NCI-H2227 treated with DMSO at 0.1 percent for 48 hours (cell line): ENCODE measurements at places on chromosomes 16 and 17.

DNA sequence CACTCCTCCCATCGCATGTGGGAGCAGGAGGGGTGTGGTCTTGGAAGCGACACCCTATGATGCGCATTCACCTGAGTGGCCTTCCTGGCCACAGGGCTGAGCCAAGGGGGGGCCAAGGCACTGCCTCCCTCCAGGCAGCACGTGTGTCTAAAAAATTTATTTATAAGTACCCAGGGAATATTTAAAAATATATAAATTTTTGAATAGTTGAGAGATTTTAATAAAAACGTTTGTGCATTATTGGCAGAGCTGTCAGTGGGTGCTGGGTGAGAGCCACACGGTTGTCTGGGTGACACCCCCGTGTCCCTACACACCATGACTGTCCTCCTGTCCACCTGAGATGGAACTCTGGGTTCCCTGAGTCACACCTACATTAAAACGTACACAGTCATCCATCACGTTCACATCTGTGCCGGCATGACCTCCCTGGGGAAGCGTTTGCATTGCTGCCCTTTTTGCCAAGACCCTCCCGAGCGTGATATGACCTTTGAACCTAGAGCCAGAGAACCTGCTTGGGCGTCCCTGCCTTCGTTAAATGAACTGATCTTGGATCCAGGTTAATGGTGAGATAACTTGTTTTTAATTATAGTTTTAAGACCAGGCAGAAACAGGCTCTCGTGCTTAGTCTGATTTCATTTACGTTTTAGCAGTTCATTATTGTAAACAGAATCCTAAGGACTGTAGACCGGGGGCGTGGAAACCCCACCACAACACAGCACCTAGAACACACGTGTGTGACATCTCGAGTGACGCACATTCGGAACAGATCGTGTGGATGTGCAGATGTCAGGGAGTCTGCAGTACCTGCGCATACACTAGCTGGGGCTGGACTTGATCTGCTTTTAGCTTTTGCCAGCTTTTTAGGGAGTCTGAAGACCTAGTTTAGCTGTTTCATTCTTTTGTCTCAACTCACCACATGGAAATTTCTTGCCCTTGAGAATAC, 192.8 kb upstream of the CHMP6 start:
- no peak for DNase-seq

- DNase-seq, result no peak
Observed at GRCh38 chr16:26118575-26118974, 426.8 kb downstream of the HS3ST4 start.

DNA sequence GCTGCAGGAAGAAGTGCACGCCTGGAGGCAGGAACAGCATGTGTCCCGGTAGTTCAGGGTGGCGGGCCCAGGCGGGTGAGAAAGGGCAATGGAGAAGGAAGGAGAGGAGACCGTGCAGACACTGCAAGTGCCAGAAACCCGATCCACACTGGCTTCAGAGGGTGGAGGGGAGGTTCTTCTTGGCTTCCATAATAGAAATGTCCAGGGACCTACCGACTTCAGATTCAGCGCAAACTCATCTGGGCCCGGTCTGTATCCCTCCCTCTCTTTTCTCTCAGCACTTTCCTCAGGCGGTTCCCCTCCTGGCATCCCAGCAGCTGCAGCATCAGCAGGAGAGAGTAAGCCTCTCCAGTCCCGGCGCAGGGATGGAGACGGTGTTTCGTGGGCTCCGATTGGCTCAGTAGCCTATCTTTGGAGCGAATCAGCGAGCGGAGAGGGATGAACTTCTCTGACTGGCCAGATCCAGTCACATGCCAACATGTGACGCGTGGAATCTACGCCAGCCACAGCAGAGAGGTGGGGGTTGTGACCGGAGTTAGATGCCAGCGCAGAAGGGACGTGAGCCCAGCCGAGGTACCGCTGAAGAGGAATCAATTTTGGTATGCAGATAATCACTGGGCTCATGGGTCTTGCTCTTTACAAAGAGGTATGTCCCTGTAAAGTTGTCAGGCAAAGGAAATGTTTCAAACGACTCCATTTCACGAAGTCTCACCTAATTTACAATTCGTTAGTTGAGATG, 1.9 kb upstream of the PRPSAP2 start:
- DNase-seq, result peak; percentile 81

DNA sequence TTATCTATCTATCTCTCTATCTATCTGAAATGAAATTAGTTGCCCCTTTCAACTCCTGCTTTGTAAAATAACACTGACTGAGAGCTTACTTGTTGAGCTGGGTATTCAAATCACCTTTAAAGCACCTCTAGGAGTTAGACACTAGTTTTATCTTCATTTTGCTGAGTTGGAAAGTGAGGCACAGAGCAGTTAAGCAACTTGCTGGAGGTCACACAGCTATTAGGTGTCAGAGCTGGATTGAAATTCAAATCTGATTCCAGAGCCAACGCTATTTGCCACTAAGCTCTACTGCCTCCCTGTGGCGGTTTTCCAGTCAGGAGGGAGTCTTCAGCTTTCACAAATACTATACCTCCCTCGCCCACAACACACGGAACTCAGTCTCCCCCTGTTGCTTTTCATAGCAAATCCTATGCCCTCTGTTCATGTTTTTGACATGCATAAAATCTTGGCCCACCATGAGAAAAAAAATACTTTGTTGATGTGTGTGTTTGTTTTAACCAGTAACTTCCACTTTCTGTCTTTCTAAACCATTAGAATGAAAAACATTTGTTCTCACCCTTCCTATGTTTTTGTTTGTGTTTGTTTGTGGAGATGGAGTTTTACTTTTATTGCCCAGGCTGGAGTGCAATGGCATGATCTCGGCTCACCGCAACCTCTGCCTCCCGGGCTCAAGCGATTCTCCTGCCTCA, 74.8 kb upstream of the SMURF2 start:
- DNase-seq, result no peak

DNA sequence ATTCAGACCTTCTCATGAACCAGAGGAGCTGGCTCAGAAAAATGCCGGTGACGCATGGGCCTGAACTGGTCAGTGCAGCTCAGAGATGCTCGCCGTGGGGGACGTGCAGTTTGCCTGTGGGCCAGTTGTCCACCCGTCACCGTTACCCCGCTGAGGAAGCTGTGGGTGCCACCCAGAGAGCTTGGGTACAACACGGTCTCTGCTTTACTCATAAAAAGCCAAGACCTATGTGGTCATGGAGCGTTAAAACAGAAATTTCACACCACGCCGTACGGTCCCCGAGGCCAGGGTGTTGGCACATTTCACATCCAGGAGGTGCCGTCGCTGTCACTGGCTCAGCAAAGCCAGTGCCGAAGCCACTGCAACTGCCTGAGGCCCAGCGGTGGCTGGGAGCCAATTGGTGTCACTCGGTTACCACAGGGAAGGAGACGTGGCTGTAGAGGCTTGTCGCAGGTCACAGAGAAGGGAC, 120.9 kb downstream of the METRNL start:
- no peak for DNase-seq

- no peak for DNase-seq
Observed at GRCh38 chr17:8806926-8807550, 7.9 kb upstream of the MFSD6L start.

- DNase-seq, result no peak
Observed at GRCh38 chr17:50186661-50187393, 14.6 kb downstream of the COL1A1 start.

DNA sequence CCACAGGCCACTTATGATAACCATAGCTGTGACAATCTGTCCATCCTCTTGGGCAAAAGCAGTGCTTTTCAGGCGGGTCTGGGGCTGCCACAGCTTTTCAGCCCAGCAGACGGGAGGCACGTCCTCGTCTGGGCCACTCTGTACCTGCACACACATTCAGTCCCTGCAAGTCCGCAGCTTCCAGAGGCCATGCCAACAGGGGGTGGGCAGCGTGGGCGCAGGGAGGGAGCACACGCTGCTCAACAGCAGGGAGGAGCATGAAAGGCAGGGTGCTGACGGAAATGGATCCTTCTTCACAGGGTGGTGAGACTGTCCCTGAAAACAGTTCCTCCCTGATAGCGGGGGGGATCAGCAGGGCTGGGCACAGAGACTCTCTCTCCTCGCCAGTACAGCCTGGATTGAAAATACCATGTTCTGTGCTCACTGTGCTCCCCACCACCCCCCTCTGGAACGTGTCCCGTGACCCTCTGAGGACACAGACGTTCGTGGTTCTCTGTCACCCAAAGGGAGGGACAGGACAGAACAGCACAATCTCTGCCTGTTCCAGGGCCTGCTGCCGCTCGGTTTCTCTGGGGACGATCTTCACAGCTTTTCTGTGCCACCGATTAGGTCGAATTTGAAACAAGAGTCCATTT, 41.7 kb downstream of the PEMT start:
- no peak for DNase-seq
